OCI-LY7 (cell line): ENCODE measurements at places on chromosomes 7 and 10.

GRCh38 chr10:113292086-113292485 is 260.8 kb upstream of the HABP2 start:
- DNase-seq: no peak

- no peak for DNase-seq
These were observed 38.9 kb upstream of the SLF2 start for GRCh38 chr10:100873827-100874326.

DNA sequence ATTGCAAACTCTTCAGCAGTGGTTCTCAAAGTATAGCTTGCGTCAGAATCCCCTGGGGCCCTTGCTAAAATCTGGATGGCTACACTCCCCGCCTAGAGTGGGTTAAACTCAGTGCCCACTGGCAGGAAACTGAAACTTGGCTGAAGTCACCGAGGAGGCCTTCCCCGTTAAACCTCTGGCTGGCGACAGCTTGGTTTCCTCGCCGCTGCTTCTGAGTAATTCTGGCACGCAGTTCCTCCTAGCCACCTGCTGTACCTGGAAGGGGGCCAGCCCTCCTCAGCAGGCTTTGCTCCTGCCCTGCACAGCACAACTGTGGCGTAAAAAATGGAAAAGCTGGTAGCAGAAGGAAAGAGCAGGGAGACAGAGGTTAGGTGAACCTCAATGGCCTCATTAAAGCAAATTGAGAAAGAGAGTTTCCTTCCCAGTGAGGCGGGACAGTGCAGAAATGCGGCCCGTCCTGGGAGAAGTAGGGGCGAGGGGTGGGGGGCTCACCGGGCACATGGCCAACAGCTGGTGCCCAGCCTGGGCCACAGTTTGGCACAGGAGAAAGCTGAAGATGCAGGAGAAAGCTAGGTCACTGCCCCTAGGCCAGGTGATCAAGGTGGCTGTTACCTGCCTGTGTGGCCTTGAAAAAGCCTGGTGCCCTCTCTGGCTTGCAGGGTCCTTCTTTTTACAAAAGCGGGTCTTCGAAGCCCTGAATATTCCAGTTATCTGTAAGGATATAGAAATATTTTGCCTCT is 46.6 kb downstream of the ALOX5 start:
- peak; percentile 72 for DNase-seq

DNA sequence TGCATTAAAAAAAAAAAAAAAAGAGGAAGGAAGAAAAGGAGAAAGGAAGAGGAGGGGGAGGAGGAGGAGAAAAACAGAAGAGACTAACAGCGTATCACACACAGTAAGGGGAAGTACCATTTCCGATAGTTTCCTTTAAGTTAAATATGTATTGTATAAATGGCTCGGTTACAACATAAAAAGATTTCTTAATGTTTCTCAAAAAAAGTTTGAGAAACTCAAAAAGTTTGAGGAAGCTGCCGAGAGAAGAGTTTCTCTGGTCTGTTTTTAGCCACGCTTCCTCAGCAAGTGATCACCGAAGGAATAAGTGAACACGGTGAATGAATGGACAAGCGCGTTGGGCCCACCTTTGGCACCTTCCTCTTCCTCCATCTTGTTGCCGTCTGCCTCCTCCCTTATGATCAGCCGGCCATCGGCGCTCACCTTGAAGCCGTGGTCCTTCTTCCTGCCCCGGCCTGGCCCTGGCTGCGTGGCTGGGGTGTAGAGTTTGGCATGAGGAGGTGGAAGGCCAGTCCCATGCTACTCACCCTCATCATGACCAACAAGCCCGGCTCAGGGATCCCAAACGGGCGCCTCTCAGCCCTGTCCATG is 31.3 kb upstream of the FRAT2 start:
- peak; percentile 49 for DNase-seq

- DNase-seq: no peak
These were observed 6.1 kb downstream of the PSTK start for GRCh38 chr10:122986335-122986734.

- DNase-seq: no peak
These were observed 49.7 kb downstream of the INSYN2A start for GRCh38 chr10:127146661-127147060.
